ENCODE measurements at places on chromosomes 2 and 18.

DNA sequence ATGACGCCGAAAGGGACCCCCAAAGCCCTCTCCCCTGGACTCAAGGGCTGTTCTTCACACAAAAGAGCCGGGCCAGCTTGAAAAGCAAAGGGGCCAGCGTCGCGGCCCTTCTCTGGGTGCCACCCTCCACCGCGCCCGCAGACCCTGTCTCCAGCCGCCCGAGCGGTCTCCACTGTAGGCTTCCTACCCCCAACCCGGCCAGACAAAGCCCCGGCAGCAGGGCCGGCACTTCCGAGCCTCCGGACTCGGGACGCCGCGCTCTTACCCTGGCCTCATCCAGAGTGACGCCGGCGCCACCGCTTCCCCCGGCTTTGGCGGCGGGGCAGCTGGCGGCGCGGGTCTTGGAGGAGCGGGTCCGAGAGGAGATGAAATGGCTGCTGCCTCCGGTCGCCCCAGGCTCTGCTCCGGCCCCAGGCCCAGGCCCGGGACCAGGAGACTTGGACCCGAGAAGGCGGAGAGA, 603 bp downstream of the ATAD2B start:
- DNase-seq, result no peak

- DNase-seq, result no peak
These were observed 109.8 kb upstream of the LMAN1 start for GRCh38 chr18:59468821-59469220.

DNA sequence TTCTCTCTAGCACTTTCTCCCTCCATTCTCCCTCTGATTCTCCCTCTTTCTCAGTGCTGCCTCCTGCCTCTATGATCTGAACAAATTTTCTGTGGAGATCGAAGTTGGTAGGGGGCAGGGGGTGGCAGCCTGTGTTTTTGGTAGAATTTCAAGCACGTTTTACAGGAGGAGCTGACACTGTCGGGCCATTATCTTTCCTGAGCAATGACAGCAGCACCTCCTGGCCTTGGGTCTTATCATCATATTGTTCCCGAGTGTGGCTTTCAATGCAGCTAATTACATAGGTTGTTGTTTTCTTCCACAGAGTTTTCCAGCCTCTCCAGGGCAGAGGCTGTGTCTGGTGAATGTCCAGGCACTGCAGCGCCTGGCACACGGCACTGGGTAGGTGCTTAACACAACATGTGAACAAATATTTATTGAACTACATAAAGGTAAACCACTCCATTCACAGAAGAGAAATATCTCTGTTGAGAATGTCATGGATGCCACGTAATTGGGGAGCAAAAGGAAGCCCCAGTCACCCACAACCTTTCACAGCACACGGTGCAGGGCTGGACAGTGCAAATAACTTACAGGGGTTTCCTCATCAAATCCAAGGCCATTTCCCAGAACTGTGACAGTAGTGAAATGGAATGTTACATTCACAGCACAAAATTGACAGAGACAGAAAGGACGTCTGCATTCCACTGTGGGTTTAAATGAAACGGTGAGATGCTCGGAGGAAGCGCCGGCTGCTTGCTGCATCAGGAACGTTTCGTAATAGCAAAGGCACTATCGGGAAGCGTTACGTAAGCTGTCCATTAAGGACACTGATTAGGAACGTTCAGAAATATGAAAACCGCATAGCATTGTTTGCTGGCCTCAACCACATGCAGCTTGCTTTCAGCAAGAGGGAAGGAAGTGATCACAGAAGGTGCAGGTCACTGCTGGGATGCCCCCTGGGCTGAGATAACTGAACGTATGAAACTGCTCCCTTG, 6.5 kb upstream of the KCNG2 start:
- DNase-seq, result no peak

GRCh38 chr2:100518801-100519200, 44.0 kb upstream of the PDCL3 start:
- DNase-seq, result no peak

GRCh38 chr2:27960237-27960912, 69.8 kb downstream of the BABAM2 start:
- no peak for DNase-seq

GRCh38 chr2:26585100-26585499, 56.1 kb downstream of the CIB4 start:
- DNase-seq, result no peak

GRCh38 chr2:55901941-55902340, 21.6 kb downstream of the EFEMP1 start:
- DNase-seq, result no peak

- DNase-seq, result no peak
These were observed 83.7 kb upstream of the APCDD1 start for GRCh38 chr18:10370716-10371115.

GRCh38 chr18:31233621-31234275, 71.1 kb upstream of the DSC1 start:
- DNase-seq, result no peak

DNA sequence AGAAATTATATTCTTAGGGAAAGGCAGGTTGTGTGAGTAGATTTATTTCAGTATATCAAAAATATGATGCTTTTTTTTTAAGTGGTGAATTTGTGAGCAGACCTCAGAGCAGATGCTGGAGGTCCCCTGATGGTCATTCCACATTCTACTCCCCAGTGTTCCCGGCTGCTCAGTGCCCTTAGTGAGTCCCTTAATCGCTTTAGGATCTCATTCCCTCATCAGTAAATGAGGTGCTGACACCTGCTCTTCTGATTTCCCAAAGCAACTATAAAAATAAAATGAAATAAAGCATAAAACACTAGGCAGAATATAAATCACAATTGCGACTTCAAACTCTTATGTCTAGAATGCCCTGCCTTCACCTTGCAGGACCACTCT, 216.2 kb upstream of the TNP1 start:
- DNase-seq, result no peak
